AG04449 (cell line): ENCODE measurements at places on chromosomes 2 and 18.

GRCh38 chr2:6934345-6934744, 17.1 kb downstream of the RNF144A start:
- no peak for DNase-seq

- DNase-seq, result peak; percentile 33
Observed at GRCh38 chr2:180907731-180908130, 72.7 kb upstream of the UBE2E3 start.

GRCh38 chr18:10121786-10122515, 208.1 kb downstream of the VAPA start:
- peak; percentile 77 for DNase-seq

DNA sequence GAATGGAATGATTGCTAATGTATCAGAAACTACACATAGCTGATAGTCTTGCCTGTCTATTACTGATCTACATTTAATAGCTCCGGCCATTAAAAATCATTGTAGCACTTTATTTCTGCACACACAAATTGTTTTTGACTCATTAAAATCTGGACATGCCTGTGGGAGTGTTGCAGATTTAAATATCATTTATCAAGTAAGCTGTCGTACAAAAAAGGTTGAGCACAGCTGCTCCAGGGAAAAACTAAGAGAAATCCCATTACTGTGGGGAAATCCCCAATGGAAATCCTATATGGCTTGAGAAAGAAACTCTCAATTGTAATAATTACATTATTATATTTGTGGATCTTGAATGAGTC, 99.6 kb upstream of the CERS6 start:
- DNase-seq, result no peak

GRCh38 chr2:221422516-221423209, 149.4 kb downstream of the EPHA4 start:
- DNase-seq, result no peak

GRCh38 chr2:64663402-64663801, 9.7 kb upstream of the SERTAD2 start:
- DNase-seq, result no peak

DNA sequence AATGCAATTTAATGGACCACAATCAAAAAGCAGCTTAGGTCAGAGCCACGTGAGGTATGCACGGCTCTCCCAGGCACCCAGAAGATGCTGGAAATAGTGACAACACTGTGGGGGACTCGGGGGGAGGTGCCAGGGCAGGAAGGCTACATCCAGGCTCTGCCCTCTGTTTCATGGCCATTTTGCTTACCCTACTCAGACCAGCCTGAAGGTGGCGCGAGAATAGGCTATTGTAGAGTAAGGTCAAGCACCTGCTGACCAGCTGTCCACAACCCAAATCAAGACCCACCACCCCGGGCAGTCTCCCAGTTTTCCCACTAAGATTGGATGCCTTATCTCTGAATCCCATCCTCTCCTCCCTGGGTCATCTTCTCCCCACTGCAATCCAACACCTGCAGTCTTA, 115.7 kb downstream of the VIT start:
- DNase-seq, result no peak

DNA sequence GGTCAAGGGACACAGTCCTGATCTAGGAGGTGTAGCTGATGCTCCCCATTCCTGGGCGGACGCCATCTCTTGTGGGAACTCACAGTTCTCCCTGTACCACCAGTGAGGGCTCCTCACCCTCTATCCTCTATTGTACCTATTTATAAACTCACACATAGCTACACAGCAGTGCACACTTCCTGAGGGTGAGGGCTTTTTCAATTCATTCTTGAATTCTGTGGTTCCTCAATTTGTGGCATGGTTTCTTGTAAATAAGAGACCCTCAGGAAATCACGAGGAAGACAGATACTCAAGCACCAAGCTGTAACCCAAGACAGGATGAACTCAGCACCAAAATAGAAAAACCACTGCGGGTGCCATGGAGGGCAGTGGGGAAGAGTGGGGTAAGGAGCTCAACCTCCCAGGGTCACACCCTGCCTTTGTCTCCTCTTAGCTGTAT, 245.9 kb upstream of the PXDN start:
- DNase-seq, result no peak

- DNase-seq, result no peak
Observed at GRCh38 chr2:31513553-31513952, 67.2 kb downstream of the SRD5A2 start.

- DNase-seq, result peak; percentile 81
Observed at GRCh38 chr2:37827911-37828511, 97.1 kb upstream of the RMDN2 start.

- no peak for DNase-seq
Observed at GRCh38 chr2:97995026-97995733, 568 bp downstream of the TMEM131 start.

- peak; percentile 78 for DNase-seq
Observed at GRCh38 chr2:151251012-151251411, 10.7 kb downstream of the RBM43 start.

- no peak for DNase-seq
Observed at GRCh38 chr18:37508207-37508606, 57.4 kb downstream of the CELF4 start.

DNA sequence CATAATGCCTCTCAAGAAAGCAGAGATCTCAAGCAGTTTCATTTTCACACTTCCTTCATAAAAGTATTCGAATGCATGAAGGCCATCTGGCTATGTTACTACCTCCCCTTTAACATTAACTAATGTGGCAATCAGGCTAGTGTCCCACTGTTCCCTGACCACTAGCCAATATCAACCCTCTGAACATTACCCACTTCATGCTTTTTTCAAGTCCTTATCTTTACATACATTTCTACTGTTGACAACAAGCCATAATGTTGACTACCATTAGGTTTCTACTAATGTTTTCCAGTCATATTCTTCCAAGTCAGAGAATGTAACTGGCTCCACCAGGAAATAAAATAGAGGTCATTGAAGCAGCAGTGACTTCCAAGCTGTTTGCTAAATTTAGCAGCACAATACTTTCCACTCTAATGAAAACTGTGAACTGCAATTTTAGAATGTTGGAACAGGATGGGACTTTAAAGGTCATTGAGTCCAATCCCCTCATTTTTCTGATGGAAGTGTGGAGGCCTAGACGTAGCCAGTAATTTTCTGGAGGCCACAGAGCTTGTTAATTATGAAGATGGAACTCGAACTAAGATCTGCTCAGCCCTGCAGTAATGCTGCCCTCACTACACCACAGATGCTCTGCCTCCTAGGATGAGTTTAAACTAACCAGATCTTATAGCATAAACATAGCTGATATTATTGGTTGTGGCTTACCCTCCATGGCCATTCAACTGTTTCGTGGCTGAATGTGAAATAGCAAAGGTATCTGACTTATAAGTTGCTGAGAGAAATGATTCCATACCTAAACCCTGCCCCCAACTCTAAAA, 630 bp upstream of the PPP1R1C start:
- no peak for DNase-seq

GRCh38 chr2:220243571-220243970, 616.1 kb downstream of the SLC4A3 start:
- no peak for DNase-seq

DNA sequence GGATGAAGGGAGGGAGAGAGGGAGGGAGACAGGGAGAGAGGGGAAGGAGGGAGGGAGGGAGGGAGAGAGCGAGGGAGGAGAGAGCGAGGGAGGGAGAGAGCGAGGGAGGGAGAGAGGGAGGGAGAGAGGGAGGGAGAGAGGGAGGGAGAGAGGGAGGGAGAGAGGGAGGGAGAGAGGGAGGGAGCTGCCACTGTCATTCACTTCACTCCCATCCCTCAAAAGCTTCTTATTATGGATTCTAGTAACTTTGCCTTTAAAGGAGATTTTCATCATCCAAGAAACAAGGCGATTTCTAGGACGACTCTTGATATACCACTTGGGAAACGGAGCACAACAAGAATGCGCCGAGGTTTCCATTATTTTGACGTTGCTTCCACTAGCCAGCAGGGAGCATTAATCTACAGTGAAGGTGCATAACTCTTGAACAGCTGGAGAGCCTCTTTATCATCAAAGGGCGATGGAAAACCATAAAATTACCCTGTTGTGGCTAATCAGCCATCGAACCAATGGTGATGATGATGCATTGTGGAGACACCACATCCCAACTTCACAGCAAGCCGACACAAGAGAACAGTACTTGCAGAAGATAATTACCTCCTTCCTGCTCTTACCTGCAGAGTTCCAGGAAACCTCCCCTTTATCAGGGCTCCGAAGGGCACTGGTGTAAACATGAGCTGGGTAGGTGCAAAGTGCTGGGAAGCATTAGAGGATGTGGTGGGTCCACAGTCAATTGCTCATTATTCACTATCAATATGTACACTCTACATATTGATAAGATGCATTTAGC, 130.5 kb downstream of the EIPR1 start:
- DNase-seq, result no peak

DNA sequence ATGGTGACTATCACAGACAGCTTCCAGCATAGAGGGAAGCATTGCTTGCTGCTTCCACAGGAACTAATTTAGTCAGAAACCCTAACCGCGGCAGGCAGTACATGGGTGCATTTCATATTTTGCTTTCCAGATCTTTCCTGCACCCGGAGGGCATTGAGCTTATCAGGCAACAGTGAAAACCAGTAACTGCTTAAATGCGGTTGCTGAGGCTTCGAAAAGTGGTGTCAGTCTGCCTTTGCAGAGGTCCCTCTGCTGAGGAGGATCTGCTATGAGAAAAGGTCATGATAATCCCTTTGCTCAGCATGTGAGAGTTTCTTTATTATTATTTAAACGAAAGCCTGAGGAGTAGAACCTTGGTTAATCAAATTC, 44.6 kb upstream of the ROCK2 start:
- no peak for DNase-seq

DNA sequence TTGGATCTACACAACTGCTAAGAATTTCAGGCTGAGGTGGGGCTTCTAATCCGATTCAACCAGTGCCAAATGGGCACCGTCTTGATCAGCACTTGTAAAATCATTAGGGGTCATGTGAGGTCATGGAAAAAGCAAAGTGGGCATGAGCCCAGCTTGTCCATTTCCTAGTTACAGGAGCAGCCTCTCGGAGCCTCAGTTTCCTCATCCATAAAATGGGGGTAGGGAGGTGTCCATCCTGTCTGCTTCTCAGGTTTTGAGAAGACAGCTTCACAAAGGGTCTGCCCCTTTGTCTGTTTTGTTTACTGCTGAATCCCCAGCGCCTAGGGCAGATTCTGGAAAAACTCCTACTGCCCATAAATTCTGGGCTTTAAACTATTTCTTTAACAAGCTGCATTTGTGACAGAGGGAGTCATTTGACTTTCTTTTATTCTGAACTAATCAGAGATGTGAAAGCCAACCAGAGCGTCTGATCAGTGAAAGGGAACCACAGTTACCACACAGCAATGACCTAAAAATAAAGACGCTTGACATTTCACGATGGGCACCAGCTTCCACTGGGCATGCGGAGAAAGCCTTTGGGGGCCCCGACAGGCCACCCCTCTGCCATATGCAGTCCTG, 38.9 kb downstream of the DNMT3A start:
- no peak for DNase-seq

DNA sequence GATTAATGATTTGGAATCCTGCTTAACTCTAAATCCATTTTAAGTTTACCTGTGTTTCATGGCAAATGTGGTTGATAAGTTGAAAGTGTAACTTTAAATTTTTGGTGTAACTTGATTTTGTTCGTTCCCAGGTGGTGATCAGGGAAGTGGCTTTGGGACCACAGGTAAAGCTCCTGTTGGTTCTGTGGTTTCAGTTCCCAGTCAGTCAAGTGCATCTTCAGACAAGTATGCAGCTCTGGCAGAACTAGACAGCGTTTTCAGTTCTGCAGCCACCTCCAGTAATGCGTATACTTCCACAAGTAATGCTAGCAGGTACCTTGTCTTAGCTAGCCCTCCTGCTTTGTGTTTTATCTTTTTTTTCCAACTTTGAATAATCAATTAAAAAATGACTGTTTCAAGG, 62.8 kb downstream of the AGFG1 start:
- no peak for DNase-seq

DNA sequence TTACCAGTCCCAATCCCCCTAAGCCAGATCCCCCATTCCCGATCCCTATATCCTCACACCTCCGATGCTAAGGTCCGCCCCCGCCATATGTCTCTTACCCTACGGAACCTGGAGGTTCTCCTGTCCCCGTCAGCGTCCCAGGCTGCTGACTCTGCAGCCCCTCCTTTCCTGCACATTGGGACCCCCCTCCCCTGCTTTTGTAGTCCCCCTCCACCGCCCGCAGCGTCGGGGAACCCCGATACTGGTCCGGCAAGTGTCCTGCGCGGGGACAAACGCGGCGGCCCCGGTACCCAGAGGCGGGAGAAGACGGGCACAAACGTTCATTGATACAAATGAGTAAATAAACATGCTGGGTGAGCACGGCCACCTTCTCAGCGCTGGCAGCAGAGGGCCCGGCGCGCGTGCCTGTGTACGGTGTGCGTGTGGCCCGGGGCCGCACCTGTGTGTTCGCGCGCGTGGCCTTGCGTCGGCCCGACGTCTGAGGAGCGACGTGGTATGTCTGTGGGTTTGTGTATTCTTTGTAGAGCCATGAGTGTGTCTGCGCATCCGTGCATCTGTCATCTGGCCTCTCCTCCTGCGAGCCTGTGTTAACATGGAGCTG, 2.0 kb upstream of the CYP26B1 start:
- no peak for DNase-seq

GRCh38 chr2:57205241-57205640, 841.4 kb upstream of the VRK2 start:
- no peak for DNase-seq

DNA sequence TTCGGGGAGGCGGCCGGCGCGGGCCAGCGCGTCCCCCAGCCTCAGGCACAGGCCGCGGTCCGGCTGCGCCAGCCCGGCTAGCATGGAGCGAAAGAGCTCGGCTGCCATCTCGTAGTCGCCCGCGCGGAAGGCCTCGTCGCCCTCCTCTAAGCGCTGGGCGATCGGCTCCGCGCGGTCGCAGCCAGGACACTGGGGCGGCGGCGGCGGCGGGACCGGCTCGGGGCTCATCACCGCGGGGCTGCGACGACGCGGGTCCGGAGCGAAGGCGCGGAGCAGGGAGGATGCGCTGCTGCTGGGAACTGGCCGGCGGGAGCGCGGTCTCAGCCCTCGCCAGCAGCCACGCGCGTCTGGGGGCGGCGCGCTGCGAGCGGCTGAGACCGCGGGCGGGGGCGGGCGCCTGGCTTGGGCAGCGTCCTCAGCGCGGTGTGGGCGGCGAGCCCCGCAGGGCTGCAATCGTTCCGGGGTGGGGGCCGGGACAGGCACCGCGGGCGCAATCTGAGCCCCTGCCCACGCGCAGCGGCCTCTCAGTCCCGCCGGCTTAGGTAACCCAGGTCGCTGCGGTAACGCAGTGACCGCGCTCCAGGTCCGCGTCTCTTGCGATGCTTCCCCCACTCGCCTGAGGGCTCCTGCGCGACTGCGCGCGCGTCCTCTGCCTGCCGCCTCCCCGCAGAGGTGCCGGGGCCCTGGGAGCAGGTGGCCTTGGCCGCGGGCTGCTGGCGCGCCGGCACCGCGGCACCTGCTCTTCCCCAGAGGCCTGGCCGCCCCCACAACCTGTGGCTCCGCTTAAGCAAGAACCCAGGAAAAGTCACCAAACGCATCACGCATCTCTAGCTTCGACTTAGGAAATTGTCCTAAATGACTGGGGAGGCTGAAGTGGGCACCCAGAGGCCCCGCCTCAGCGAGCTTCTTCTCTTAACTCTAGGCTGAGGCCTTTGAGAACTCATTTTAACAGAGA, at the start of gene LONRF2:
TSS of gene LONRF2 (minus strand) at position 636 of the 955 bp plus-strand sequence. CDS start at position 228, 408 bp downstream.
- DNase-seq, result no peak

GRCh38 chr18:2402084-2402483, 169.2 kb downstream of the METTL4 start:
- peak; percentile 19 for DNase-seq
